ENCODE measurements at places on chromosomes 3 and 15.

DNA sequence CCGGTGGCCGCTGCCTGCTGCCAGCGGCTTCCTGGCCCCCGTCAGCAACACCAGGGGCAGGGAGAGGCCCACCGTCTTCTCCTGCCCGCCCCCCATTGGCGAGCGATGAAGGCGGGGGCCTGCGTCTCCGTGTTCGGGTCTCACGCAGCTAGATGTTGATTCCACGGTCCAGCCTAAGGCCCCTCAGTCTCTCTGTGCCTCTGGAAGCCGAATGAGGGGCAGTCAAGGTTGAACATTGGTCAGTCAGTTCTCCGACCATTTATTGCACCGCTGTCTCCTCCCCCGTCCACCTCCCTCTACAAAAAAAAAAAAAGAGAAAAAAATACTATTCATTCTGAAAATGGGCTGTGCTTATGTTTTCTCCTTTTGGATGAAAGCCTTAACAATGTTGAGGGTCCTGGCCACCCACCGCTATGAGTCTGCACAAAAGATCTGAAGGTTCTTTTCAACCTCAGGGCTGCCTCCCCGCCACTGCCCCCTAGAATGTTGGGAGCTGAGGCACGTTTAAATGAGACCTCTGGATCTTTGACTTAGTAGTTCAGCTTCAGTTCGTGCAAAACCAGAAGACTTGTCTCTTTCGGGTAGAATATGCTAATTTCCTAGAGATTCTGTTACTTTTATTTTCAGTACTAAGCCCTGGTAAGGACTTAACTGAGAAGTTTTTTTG is 736 bp downstream of the IREB2 start:
- no peak for DNase-seq

DNA sequence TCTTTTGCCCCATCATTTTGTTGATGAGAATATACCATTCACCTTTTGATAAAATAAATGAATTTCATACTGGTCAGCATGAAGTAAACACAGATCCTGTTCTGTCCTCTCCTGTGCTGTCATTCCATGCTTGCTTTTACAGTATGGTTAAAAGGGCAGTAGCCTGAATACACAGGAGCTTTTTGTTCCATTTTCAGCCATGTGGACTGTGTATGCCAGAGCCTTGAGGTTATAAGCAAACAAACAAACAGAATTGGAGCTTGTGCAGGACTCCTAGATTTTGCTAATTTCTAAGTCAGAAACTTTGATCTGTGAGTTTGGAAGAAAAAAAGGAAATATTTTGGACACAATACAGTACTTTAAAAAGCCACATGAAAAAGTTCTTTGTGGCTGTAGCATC is 91.9 kb downstream of the LRRC28 start:
- no peak for DNase-seq

GRCh38 chr3:126693921-126694320 is 10.1 kb upstream of the CHCHD6 start:
- DNase-seq: no peak

GRCh38 chr3:86388820-86389219 is 602.1 kb downstream of the VGLL3 start:
- DNase-seq: no peak

GRCh38 chr3:152714507-152714906 is 120.4 kb upstream of the P2RY1 start:
- DNase-seq: no peak

GRCh38 chr15:94070356-94071295 is 160.7 kb upstream of the MCTP2 start:
- DNase-seq: no peak

GRCh38 chr3:103609472-103609871 is 1174.7 kb downstream of the ZPLD1 start:
- no peak for DNase-seq

DNA sequence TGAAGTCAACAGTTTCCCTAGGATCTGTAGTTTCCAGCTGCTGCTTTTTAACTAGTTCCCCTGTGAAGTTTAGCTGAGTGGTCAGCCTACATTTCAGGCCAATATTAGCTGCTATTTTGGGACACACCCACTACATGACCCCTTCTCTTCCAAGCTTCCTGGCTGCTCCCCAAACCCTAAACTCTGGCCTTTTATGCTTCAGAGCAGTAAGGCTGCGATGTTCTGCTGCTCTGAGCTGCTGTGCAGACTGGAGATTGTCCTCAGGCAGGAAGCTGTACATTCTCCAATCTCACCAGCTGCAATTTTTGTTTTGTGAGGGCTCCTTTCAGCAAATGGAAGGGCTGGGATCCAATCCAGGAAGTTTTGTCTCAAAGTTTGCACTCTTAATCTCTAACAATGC is 48.0 kb upstream of the WDR72 start:
- no peak for DNase-seq

- no peak for DNase-seq
These were observed 27.3 kb downstream of the ADCY5 start for GRCh38 chr3:123421353-123422174.

- DNase-seq: no peak
These were observed 115.9 kb upstream of the EPHA3 start for GRCh38 chr3:88991496-88991895.

DNA sequence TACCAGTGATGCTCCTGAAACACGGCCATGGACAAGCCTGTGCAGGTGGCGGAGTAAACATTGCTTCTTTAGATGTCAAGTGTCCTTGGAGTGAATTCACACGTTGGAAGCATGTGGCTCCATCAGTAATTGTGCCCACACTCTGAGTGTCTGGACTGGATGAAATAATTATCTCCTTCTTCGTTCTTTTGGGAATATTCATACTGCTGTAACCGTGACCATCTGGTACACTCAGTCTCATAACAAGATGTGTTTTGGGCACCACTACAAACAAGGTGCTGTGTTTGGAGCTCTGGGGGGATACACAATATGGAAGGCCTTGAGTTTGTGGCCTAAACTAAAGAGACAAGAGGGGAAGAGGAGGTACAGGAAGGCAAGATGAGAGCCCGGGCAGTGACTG is 165.6 kb downstream of the APBA2 start:
- no peak for DNase-seq

DNA sequence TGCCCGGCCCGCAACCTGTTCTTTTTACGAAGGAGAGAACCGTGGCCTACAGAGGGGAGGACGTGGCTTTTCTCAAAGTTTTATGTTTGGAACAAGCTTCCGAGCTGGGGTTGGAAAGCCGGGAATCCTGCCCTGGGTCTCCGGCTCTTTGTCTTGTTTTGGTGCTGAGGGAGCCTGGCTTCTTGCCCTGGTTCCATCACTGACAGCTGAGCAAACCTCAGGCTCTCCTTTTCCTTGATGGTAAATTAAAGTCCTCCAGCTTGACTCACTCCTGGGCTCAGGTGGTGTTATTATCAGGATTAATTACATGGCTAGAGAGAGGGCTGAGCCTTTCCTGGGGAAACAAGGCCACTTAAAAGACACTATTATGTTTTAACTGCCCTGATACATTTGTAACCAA is 289.5 kb upstream of the RGMA start:
- no peak for DNase-seq

DNA sequence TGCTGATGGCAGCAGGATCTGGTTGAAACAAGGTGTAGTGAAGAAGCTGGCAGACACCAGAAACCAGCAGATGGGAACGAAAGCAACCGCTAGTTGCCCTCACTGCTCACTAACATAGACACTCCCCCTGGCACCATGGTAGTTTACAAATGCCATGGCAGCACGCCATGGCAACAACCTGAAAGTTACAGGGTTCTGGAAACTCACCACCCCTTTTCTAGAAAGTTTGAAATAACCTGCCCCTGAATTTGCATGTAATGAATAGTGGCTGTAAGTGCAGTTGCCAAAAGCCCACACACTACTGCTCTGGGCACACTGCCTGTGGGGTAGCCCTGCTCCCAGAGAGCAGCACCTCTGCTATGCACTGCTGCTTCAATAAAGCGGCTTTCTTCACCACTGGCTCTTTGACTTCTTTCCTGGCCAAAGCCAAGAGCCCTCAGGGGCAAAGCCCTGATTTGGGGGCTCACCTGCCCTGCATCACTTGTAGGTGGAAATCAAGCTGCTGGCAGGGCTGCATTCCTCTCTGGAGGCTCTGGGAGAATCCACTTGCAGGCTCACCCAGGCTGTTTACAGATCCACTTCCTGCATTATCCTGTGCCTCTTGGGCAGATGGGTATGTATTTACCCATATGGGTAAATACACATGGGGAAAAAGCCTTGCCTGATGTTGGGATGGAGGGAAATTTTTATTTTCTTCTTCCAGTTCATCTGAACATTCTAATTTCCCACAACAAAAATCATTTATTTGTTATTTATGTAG is 2.0 kb upstream of the GP9 start:
- DNase-seq: no peak

DNA sequence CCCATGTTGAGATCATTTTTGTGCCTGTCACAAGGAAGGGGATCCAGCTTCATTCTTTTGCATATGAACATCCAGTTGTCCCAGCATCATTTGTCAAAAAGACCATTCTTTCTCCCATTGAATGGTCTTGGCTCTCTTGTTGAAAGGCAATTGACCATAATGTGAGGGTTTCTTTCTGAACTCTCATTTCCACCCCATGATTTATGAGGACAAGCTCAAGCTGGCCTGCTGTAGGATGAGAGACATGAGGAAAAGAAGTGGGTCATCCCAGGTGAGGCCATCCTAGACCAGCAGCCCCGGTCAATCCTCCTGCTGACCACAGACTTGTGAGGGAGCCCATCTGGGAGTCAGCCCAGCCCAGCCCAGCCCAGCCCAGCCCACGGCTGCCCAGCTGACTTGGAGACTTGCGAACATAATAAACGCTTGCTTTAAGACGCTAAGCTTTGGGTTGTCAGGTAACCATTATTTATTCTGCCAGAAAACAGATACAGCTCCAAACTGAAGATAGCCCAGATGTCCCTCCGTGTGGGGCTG is 69.0 kb downstream of the LINGO1 start:
- DNase-seq: no peak

- DNase-seq: no peak
These were observed 247.4 kb downstream of the WDR72 start for GRCh38 chr15:53512029-53512428.

DNA sequence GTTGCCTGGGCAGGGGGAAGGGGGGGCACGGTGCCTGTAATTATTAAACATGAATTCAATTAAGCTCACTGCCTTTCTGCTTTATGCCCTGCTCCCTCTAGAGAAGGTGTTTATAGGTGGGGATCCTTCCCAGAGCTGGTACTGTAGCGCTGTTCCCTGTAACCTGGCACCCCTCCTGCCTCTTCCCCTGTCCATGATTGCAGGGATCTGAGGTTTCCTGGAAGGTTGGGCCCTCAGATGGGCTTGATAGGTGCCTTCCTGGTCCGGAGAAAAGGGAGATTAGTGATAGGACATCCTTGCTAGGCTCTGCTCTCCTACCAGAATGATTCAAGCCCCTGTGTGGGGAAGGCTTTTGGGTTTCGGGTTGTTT is 2.1 kb upstream of the FAM131A start:
- no peak for DNase-seq

DNA sequence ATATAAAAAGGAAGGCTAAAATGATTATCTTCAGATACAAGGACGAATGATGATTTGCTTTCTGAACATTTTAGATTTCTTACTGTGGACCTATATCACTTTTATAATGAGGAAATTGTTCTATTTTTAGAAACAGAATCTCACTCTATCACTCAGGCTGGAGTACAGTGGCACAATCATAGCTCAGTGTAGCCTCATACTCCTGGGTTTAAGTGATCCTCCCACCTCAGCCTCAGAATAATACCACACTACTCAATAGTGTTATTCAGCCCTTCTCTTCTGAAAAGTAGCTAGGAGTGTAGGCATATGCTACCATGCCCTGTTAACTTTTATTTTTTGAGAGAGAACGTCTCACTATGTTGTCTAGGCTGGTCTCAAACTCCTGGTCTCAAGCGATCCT is 15.8 kb downstream of the DNAJC13 start:
- DNase-seq: no peak

- no peak for DNase-seq
These were observed 17.7 kb downstream of the POC1A start for GRCh38 chr3:52136513-52136912.
